ENCODE measurements at places on chromosomes 2 and 18. TPM values are rescaled to one million over a fixed set of nuclear protein-coding genes. Genes with fewer than 3 reads are reported as not detected.
A peak's percentile ranks its signal among the peaks of the same experiment; 100 is the strongest.

COA5 gene
- total RNA-seq: 26.7 TPM

ANKRD23 gene
- 5.8 TPM for total RNA-seq

NEMP2 gene
- 30.0 TPM for total RNA-seq

DNA sequence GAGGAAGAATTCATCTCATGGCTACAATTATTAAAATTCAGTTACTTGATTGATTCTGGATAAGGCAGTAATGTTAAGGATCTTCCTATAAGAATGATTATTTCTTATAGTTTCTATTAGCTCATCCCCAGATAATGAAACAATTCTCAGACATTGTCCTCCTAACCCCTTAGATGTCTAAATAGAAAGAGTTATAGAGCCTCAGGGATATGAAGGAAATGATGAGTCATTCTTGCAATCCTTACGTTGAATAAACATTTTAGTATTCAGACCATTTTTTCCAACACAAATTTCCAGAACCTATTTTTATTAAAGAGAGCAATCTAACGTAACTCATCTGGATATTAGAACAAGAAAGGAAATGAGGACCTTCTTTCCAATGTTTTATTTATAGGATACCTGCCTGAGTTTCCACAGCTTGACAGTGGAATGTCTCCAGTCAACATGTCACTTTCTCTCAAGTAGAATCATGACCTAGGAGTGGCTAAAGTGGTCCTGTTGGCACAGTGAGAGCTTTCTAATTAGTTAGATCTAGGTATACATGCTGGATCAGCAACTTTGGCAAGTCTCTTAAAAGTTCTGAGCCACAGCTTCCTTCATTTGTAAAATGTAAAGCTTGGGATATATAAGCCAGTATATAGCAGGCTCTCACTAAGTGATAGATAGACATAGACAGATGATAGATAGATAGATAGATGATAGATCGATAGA, 88.0 kb upstream of the RAB27B start:
- no peak for DNase-seq

DNA sequence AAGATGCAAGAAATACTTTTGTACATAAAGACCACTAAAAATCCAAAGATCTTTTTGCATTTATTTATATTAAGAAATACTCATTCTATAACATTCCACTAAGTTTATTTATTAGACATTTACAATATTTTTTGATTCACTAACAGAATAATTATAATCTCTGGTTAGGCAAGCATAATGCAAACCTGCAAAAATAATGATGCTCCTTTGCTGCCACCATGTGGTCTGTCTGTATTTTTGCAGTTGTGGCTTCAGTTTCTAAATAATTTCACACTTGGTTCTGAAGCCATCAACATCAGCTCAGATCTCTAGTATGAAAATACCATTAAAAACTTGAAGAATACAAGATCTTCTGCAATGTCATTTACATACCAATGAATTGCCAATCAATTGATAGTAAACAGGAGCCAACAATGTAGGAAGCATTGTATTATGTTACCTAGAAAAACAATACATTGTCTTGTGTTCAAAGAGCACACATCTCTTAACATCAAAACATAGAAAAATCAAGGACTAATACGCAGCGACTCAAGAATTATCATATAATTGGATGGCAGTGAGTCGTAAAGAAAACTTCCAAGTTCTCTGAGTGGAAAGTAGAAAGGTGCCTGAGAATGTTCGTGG, 28.8 kb upstream of the WDR75 start:
- DNase-seq: peak; percentile 49

- no peak for DNase-seq
These were observed 52.5 kb upstream of the FAM136A start for GRCh38 chr2:70354264-70354949.

DNA sequence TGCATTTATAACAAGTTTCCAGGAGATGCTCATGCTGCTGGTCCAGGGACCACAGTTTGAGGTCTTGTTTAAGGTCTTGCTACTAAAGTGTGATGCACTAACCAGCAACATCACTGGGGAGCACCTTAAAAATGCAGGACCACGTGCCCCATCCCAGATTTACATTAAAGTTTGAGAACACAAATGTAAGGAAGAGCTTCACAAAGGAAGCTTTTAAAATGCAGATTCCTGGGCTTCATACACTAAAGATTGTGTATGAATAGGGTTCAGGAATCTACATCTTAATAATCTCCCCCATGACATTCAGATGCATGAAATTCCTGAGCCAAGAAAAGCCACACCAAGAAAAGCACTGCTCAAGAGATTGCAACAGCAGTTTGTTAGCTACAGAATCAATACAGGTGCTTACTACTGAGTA, 235.3 kb upstream of the TANK start:
- DNase-seq: no peak

- DNase-seq: peak; percentile 29
These were observed 27.9 kb downstream of the RMND5A start for GRCh38 chr2:86747711-86748639.

DNA sequence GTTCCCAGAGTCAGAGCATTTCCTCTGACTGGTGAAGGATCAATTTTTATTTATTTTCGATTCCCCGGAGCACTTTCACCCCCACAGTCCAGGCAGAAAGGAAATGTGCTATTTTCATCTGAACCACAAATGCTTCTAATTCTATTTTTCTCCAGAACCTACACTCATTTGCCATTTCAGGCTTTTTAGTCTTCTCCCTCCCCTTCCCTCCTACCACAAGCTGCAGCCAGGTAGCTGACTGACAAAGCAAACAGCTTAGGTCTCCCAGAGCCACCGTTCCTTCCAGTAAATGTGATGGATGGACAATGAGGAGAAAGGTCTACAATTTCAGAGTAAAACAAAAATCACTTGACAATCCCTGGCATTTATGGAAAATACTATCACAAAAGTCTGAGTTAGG, 76.9 kb downstream of the KLF7 start:
- no peak for DNase-seq

GRCh38 chr18:48809365-48809764, 141.4 kb downstream of the SMAD7 start:
- no peak for DNase-seq

- DNase-seq: no peak
These were observed 73.1 kb upstream of the ZNF521 start for GRCh38 chr18:25425024-25425423.

GRCh38 chr2:46050027-46050426, 247.2 kb upstream of the EPAS1 start:
- DNase-seq: no peak

GRCh38 chr2:195414537-195415100, 242.4 kb upstream of the SLC39A10 start:
- no peak for DNase-seq

DNA sequence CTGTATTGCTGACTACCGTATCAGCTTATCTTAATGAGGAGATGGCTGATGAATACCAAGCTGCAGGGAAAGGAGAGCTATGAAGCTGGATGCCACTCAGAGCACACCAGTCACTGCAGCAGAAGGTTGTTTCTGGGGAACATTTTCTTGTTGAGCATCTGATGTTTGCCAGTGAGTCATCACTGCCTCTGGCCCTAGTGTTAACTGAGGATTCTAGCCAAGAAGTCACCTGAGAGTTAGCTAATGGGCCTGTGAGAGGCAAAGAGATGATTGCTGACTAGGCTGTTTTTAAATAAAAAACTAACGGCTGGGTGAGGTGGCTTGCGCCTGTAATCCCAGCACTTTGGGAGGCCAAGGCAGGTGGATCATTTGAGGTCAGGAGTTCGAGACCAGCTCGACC, 37.9 kb downstream of the CCDC150 start:
- DNase-seq: no peak

All from activated CD4-positive, alpha-beta memory T cell treated with anti-CD3 and anti-CD28 coated beads for 36 hours (primary cell).